Left renal cortex interstitium (tissue), 4 donors: ENCODE measurements at places on chromosomes 7 and 10. TPM values are rescaled to one million over a fixed set of nuclear protein-coding genes. Genes with fewer than 3 reads are reported as not detected.

The PDZD7 gene
- polyA plus RNA-seq, result 4.6 TPM

The ZNF746 gene
- polyA plus RNA-seq, result 15.0 TPM

DNA sequence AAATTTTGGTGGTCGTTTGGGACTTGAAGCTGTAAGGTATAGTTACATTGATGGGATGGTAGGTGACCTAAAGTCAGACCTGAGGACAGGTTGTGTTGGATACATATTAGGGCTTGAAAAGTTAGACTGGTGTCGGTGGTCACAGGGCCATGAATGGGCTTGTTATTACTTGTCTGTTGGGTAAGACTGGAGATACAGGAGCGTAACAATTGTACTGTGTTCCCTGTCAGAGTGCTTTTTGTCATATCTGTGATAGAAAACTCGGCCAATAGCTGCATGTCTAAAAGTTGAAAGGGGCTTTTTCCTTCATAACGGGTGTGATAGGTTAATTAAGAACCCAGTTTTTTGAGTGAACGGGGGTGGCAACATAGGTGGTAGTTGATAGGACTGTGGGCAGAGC is 13.5 kb upstream of the CHST3 start:
- no peak for DNase-seq

DNA sequence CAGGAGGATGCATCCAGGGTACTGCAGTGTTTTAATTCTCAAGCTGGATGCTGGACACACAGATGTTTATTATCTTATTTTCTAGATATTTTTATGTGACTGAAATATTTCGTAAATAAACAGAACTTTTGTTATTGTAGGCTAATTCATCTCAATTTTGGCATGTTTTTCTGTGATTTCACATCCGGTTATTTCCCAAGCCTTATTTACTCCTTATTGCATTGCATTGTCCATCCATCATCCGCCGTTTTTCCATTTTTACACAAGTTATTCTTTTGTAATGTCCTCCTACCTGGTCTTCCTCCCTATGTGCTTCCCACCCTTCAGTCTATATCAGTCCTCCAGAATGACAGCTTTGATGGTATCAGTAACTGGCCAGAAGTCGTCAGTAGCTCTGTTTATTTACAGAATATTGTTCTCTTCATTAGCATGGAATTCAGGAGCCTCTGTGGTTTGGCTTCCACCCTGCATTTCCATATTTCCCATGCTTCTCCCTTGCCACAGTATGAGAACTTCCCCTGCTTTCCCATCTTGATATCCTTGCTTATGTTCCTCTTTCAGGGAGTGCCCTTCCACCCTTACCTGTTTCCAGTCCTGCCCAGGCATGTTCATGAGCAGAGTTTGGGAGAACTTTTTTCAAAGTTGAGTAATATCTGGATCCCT is 16.1 kb downstream of the GNAI1 start:
- no peak for DNase-seq

DNA sequence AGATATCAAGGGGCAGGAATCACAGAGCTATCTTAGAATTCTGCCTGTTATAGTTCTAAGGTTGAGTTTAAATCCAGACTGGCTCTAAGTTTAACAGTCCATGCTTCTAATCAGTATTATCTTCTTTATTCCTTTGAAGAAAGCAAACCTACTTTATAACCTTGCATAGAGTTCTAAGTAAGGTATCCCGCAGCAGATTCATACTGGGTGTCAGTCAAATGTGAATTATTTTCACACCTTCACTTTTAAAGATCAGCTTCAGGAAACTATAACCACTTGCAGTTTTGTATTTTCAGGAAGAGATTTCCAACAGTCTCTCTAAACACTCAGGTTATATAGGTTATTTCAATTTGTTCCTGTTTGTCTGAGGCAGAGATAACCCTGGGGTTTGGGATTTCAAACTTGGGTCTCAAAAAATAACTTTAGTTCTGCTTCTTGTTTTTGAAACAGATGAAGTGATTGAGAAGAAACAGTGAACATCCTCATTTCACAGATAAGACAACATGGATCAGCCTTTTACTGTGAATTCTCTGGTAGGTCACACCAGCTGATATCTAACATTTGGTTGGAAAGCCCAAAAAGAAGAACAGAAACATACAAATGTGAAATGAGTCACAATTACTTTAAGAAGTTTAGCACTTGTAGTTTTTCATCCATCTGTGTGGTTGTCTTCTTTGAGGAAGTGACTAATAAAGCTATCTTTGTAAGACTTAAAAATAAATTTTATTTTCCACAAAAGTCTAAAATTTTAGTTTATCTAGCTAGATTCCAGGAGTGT is 21.4 kb downstream of the STAMBPL1 start:
- no peak for DNase-seq

DNA sequence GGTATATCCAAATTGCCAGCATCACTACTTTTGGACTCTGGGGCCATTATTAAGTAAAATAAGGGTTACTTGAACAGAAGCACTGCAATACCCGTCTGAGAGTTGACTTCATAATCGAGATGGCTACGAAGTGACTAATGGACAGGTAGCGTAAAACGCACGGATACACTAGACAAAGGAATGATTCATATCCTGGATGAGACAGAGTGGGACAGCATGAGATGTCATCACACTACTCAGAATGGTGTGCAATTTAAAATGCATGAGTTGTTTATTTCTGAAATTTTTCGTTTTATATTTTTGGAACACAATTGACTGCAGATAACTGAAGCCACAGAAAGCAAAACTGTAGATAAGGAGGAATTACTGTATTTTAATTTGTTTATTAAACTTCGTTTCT is 421.5 kb upstream of the LRGUK start:
- DNase-seq, result no peak

GRCh38 chr10:107418085-107418806 is 253.7 kb upstream of the SORCS1 start:
- DNase-seq, result no peak

- DNase-seq, result no peak
Measured at GRCh38 chr10:12022580-12023257, 19.9 kb downstream of the UPF2 start.
